ENCODE measurements at places on chromosomes 3 and 15. TPM values are rescaled to one million over a fixed set of nuclear protein-coding genes. Genes with fewer than 3 reads are reported as not detected.
A peak's percentile ranks its signal among the peaks of the same experiment; 100 is the strongest.

DNA sequence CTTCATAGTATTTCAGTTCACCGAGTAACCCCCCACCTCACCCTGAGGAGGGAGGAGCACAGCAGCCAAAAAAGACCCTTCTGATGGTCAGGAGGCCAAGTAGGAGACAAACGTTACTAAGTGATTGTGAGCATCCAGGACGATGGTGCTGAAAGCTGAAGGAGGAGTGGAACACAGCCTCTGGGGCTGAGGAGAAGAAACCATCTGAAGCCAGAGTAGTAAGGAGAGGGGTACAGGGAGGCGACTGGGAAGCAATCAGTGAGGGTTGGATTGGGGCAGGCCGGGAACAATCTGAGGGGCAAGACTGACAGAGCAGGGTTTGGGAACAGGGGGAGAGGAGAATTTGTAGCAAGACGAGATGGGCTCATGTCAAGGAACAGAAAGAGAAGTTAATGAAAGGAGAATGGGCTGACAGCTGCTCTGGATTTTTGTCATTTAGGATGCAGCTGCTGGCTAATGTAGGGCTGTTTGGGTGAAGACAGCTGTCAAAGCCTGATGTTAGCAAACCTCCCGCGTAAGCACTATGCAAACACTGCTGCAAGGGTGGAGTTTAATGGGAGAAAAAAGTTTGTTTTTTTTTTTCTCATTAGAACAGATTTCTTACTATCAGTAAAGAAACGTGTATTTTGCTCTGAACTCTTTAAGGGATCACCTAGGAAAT lies 622.2 kb downstream of the EDEM1 start:
- DNase-seq = no peak
- no peaks in the 10 kb centered on the region for H3K4me1 ChIP-seq
- H3K36me3 ChIP-seq = no peaks in the 10 kb centered on the region
- no peaks in the 10 kb centered on the region for H3K27me3 ChIP-seq

- H3K36me3 ChIP-seq = no peaks in the 10 kb centered on the region
- no peak overlapping the region for H3K4me3 ChIP-seq
- peaks cover 89% of the 10 kb centered on the region for H3K4me1 ChIP-seq
- peak; percentile 35 for DNase-seq
Measured at GRCh38 chr3:123085293-123085931, 18.6 kb downstream of the PDIA5 start.

Gene SERINC4
- 0.37 TPM for polyA plus RNA-seq

Gene CLRN1
- polyA plus RNA-seq = not detected

DNA sequence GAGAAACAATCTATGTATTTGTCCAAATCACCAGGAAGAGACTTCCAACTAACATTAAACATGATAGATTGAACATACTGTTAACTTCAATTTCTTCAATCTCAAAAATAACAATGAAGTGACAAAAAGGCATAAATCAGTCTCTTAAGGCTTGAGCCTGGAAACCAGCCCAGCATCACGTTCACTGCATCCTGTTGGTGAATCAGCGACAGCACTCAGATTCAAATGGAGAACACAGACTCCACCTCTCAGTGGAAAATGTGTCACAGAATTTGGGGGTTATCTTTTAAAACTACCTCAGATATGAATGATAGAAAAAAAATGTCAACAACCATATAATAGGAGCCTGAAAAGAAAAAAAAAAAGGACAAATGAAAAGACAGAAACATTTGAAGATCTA lies 212.0 kb downstream of the MINAR1 start:
- no peaks in the 10 kb centered on the region for H3K27me3 ChIP-seq
- H3K4me1 ChIP-seq = no peaks in the 10 kb centered on the region
- no peak for DNase-seq
- no peak overlapping the region for H3K27ac ChIP-seq

GRCh38 chr3:50294492-50295403 lies 2.5 kb upstream of the IFRD2 start:
- peaks cover 24% of the 10 kb centered on the region for H3K36me3 ChIP-seq
- H3K4me1 ChIP-seq = peaks cover 60% of the 10 kb centered on the region
- H3K4me3 ChIP-seq = no peak overlapping the region
- no peaks in the 10 kb centered on the region for H3K27me3 ChIP-seq

Gene C3orf20
- not detected for polyA plus RNA-seq

DNA sequence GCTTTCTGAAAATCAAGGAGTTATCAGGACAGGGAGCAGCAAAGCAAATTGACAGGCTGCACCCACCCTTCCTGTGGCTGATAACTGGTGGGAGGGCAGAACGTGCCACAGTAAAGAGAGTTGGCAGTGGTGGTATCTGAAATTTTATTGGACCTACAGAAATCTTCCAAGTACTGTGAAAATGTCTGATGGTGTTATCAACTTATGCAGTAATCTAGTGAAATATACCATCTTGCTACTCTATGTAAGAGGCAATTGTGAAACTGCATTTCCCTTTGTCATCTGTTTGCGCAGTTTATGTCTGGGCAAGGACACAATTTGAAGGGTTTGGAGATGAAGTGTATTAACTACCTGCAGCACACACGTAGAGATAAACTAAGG lies 1.5 kb downstream of the PLCL2 start:
- H3K27ac ChIP-seq = peak overlapping the region; percentile 94
- H3K4me3 ChIP-seq = peak overlapping the region; percentile 67
- no peaks in the 10 kb centered on the region for H3K27me3 ChIP-seq
- DNase-seq = peak; percentile 39

DNA sequence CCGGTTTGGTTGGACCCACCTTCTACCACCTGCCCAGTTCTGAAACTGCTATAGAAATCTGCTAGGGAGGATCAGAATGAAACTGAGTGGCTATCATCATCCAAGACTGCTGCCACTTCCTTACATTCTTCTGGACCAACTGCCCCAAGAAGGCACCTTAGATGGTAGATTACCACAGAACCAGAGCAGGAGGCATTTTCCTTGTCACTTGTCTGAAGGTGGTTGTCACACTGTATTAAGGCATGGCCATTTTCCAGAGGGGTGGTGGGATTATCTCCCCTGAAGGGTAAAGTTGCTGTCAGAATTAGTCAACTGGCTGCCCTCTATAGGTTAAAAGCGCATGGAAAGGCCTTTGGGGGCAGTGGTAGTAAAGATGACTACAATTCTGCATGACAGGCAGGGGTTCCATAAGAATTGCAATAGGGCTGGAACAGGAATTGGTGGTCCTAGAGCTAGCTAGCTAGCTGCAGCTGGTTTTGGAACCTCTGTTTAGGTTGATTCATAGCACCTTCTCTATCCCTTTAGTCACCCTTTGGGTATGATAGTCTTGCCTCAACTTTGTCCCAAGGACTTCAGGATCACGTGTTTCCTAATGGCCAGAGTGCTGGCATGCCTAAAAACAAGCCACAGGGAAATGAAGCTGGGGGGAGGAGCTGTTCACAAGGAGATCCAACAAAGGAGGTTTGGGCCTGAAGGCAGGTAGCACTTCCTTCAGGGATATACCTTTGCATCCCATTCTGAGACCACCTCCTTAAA lies 4.8 kb upstream of the CSPG5 start:
- no peaks in the 10 kb centered on the region for H3K27me3 ChIP-seq
- H3K4me1 ChIP-seq = peaks cover 8% of the 10 kb centered on the region
- no peak overlapping the region for H3K4me3 ChIP-seq
- peaks cover 37% of the 10 kb centered on the region for H3K36me3 ChIP-seq
- DNase-seq = no peak
- H3K27ac ChIP-seq = no peak overlapping the region

DNA sequence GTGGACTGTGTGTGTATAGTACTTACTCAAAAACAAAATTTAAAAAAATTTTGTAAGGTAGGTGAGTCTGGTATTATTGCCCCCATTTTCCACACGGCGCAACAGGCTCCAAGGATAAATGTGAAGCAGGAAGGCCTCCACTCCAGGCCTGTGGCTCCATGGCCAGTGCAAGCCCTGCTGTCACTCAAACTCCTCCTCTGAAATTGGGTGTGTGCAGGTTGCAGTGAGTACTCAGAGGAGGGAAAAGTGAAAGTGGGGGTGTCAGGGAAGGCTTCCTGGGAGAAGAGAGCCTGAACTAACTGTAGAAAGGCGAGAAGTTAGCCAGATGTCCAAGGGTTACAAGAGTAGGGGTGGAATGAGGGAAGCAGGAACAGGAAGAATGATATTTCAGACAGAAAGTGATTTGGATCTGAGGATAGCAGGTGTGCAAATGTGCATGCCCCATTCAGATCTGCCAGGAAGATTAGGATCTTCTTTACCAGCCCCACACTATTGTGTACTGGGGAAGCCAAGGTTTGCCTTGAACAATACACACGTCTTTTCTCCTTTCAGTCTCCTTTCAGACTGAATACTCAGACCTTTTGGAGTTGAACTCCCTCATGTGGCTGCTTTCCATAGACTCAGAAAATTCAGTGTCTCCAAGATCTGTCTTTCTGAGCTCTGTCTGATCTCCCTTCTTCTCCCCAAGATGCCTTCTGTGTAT lies 48.7 kb upstream of the RYK start:
- no peak overlapping the region for H3K27ac ChIP-seq
- H3K4me3 ChIP-seq = no peak overlapping the region
- no peaks in the 10 kb centered on the region for H3K36me3 ChIP-seq
- no peaks in the 10 kb centered on the region for H3K27me3 ChIP-seq

- DNase-seq = no peak
- H3K27me3 ChIP-seq = no peaks in the 10 kb centered on the region
- peaks cover 14% of the 10 kb centered on the region for H3K4me1 ChIP-seq
- no peaks in the 10 kb centered on the region for H3K36me3 ChIP-seq
- no peak overlapping the region for H3K4me3 ChIP-seq
Measured at GRCh38 chr15:38624244-38625205, 59.9 kb upstream of the RASGRP1 start.

Data from stomach (tissue), 19 donors.